ENCODE measurements at places on chromosomes 3 and 15.

- H3K27ac ChIP-seq: no peak overlapping the region
- DNase-seq: peak; percentile 5
- H3K27me3 ChIP-seq: no peaks in the 10 kb centered on the region
These were observed 291.8 kb downstream of the NAALADL2 start for GRCh38 chr3:175150812-175151401.

DNA sequence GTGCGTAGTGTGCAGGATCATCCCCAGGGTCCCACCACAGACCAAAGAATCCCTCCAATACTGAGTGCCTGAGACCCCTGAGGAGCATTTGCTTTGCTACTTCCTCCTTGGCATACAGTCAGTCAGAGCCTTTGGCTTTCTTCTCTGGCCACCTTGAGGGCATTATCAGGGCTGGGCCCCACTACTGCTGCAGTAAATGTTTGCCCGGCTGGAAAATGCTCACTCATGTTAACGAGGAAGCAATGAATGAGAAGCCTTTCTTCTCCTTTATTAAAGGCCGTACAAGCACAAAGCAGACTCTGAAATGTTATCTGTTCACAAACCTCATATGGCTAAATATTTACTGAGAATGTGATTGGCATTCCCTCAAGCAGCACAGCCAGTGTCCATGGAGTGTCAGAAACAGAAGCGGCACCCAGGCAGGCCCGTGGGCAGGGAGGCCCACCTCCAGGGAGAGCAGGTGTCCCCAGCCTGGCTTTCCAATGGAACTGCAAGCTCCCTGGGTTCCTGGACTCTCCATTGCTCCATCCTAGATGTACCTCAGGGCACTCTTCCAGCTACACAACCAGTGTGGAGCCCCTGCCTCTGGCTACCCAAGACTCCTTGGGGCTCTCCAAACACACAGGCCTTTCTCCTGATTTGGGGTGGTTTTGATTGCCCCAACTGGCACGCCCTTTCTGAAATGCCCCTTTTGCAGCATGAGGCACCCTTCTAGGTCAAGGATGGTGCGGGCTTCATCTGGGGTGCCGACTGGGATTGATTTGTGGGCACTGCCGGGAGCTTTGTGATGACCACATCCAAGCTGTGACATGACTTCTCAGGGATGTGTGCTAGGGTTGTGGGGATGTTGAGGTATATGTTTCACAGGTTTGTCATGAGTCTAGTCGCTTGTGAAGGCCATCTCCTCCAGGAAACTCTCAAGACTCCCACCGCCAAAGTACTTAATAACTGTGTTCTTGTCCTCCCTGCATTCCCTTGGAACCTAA, 195.6 kb downstream of the FAM43A start:
- no peak overlapping the region for H3K4me3 ChIP-seq
- H3K36me3 ChIP-seq: no peaks in the 10 kb centered on the region
- peak; percentile 76 for DNase-seq
- H3K27me3 ChIP-seq: no peaks in the 10 kb centered on the region
- H3K27ac ChIP-seq: peak overlapping the region; percentile 19
- H3K4me1 ChIP-seq: no peaks in the 10 kb centered on the region

DNA sequence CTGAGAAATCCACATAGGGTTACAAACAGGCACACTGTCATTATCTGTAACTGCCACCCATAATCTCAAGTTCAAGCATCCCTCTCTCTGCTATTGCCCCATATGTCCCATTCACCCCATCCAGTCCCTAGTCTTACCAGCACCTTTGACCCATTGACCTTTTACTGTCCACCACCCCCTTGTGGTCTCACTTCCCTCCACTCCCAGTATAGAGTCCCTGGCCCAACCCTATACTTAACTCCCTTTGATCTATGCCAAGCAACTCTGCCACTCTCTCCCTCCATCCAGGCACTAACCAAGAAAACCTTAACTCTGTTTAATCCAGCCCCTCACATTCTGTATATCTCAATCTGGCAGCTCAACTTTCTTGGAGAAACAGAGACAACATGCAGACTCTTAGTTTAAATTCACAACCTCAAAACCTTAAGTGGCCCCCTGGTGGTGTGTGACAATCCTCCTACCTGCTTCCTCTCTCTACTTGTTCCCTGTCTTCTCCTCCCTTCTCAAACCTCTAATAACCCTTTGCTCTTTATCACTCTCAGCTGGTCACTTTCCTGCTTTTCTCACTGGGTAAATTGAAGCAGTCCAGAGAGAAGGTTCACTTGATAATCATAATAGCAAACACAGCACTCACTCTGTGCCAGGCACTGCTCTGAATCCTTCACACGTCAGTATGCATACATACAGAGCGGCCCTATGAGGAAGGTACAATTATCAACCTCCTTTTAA, 162.7 kb downstream of the STT3B start:
- H3K27me3 ChIP-seq: no peaks in the 10 kb centered on the region
- DNase-seq: peak; percentile 8
- no peak overlapping the region for H3K4me3 ChIP-seq
- H3K27ac ChIP-seq: no peak overlapping the region

GRCh38 chr3:155984791-155985417, 114.5 kb downstream of the GMPS start:
- H3K4me3 ChIP-seq: no peak overlapping the region
- H3K4me1 ChIP-seq: no peaks in the 10 kb centered on the region
- no peaks in the 10 kb centered on the region for H3K36me3 ChIP-seq
- no peak overlapping the region for H3K27ac ChIP-seq
- no peak for DNase-seq
- no peaks in the 10 kb centered on the region for H3K27me3 ChIP-seq

DNA sequence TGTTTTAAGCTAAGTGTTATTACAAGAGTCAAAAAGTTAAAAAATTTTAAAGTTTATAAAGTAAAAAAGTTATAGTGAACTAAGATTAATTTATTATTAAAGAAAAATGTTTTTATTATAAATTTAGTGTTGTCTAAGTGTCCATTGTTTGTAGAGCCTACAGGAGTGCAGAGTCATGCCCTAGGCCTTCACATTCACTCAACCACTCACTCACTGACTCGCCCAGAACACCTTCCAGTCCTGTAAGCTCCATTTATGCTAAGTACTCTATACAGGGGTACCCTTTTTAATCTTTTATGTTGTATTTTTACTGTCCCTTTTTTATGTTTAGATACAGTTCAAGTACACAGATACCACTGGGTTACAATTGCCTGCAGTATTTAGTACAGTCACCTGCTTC, 37.2 kb downstream of the EEFSEC start:
- no peak overlapping the region for H3K4me3 ChIP-seq
- no peaks in the 10 kb centered on the region for H3K27me3 ChIP-seq
- no peaks in the 10 kb centered on the region for H3K36me3 ChIP-seq
- no peaks in the 10 kb centered on the region for H3K4me1 ChIP-seq

DNA sequence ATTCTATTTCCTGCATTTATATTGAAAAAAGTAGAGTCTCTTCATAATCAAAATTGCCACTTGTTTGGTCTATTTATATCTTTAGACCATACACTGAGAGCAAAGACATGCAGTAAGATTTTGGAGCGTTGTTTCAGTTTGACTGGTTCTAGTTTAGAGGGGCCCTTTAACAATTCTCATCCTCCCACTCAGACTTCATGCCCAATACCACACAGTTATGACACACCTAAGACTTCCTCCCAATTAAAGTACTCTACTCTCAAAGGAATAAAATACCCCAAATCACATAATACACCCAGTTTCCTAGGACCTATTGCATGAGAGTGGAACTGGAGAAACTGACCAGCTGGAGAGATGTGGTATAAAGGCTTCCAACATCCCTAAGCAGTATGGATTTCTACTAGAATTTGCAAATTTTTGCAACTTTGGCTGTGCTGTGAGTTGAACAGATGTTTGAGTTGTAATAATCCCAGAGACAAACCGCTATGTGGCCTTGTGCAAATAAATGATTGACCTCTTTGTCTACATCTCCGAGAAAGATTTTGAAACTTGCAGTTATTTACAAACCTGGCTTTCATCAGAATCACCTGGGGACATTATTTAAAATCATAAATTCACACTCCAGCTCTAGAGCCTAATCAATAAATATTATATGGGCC, 170.0 kb upstream of the ROBO2 start:
- no peak overlapping the region for H3K27ac ChIP-seq
- H3K4me3 ChIP-seq: no peak overlapping the region
- H3K36me3 ChIP-seq: no peaks in the 10 kb centered on the region
- DNase-seq: no peak
- H3K4me1 ChIP-seq: peaks cover 18% of the 10 kb centered on the region

All from small intestine (tissue), 16 donors.